H9 (cell line): ENCODE measurements at places on chromosomes 11 and 22. TPM values are rescaled to one million over a fixed set of nuclear protein-coding genes. Genes with fewer than 3 reads are reported as not detected.

GRCh38 chr11:67627812-67628624, 1.7 kb downstream of the NUDT8 start:
- peak; percentile 67 for DNase-seq
- no peaks in the 10 kb centered on the region for H3K27me3 ChIP-seq
- H3K4me1 ChIP-seq, result no peaks in the 10 kb centered on the region; the same call in 1 of the 2 replicates
- peaks cover 29% of the 10 kb centered on the region for H3K36me3 ChIP-seq

- peaks cover 6% of the 10 kb centered on the region for H3K36me3 ChIP-seq
- no peak for DNase-seq
- H3K4me3 ChIP-seq, result no peak overlapping the region
- H3K27me3 ChIP-seq, result no peaks in the 10 kb centered on the region
- no peak overlapping the region for H3K27ac ChIP-seq
- no peaks in the 10 kb centered on the region; the same call in 1 of the 2 replicates for H3K4me1 ChIP-seq
Measured at GRCh38 chr11:57903441-57904123, 120.1 kb upstream of the OR9Q1 start.

GRCh38 chr11:44592125-44592940, 26.9 kb downstream of the CD82 start:
- DNase-seq, result no peak
- no peaks in the 10 kb centered on the region for H3K27me3 ChIP-seq
- no peaks in the 10 kb centered on the region for H3K36me3 ChIP-seq
- H3K4me1 ChIP-seq, result no peaks in the 10 kb centered on the region; the same call in 1 of the 2 replicates
- no peak overlapping the region for H3K27ac ChIP-seq

GRCh38 chr11:121207485-121208115, 85.0 kb upstream of the SC5D start:
- H3K36me3 ChIP-seq, result no peaks in the 10 kb centered on the region
- H3K27me3 ChIP-seq, result no peaks in the 10 kb centered on the region
- H3K4me1 ChIP-seq, result no peaks in the 10 kb centered on the region
- no peak overlapping the region for H3K4me3 ChIP-seq
- no peak for DNase-seq

- no peak for DNase-seq
- no peak overlapping the region for H3K4me3 ChIP-seq
- no peaks in the 10 kb centered on the region for H3K27me3 ChIP-seq
- H3K36me3 ChIP-seq, result no peaks in the 10 kb centered on the region
Measured at GRCh38 chr22:43377548-43377895, 34.3 kb upstream of the MPPED1 start.

GRCh38 chr22:46972256-46972655, 209.8 kb downstream of the TBC1D22A start:
- no peaks in the 10 kb centered on the region; the same call in 1 of the 2 replicates for H3K4me1 ChIP-seq
- no peak overlapping the region for H3K27ac ChIP-seq
- no peaks in the 10 kb centered on the region for H3K36me3 ChIP-seq
- no peaks in the 10 kb centered on the region for H3K27me3 ChIP-seq
- DNase-seq, result no peak
- H3K4me3 ChIP-seq, result no peak overlapping the region

- H3K27me3 ChIP-seq, result no peaks in the 10 kb centered on the region
- DNase-seq, result peak; percentile 58
Measured at GRCh38 chr11:98940913-98941312, 79.8 kb upstream of the CNTN5 start.

DNA sequence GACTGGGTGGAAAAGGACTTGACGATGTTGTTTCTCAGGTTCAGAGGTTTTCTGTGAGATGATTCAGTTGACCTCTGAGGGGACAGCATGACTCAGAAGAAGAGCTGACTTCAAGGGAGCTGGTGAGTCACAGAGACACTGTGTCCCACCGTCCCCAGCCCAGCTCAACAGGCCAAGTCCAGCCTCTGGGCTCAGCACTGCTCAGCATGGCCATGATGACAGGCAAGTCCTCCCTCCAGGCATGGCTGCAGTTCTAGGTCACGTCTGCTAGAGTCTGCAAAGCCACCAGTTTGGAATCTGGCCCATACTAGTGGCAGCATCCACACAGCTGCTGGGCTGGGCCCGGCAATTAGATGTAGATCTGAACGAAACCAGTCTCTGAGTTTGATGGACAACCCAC, 12.9 kb downstream of the TRIM29 start:
- DNase-seq, result no peak
- H3K36me3 ChIP-seq, result 0 out of 3 replicates have a peak, but pooled peaks cover 5% of the 10 kb centered on the region
- no peak overlapping the region for H3K27ac ChIP-seq
- no peaks in the 10 kb centered on the region for H3K4me1 ChIP-seq
- no peak overlapping the region for H3K4me3 ChIP-seq
- no peaks in the 10 kb centered on the region for H3K27me3 ChIP-seq

GRCh38 chr11:102886999-102887398, 12.2 kb upstream of the MMP12 start:
- H3K27ac ChIP-seq, result no peak overlapping the region
- H3K27me3 ChIP-seq, result no peaks in the 10 kb centered on the region
- H3K36me3 ChIP-seq, result no peaks in the 10 kb centered on the region
- no peak overlapping the region for H3K4me3 ChIP-seq
- no peaks in the 10 kb centered on the region for H3K4me1 ChIP-seq

DNA sequence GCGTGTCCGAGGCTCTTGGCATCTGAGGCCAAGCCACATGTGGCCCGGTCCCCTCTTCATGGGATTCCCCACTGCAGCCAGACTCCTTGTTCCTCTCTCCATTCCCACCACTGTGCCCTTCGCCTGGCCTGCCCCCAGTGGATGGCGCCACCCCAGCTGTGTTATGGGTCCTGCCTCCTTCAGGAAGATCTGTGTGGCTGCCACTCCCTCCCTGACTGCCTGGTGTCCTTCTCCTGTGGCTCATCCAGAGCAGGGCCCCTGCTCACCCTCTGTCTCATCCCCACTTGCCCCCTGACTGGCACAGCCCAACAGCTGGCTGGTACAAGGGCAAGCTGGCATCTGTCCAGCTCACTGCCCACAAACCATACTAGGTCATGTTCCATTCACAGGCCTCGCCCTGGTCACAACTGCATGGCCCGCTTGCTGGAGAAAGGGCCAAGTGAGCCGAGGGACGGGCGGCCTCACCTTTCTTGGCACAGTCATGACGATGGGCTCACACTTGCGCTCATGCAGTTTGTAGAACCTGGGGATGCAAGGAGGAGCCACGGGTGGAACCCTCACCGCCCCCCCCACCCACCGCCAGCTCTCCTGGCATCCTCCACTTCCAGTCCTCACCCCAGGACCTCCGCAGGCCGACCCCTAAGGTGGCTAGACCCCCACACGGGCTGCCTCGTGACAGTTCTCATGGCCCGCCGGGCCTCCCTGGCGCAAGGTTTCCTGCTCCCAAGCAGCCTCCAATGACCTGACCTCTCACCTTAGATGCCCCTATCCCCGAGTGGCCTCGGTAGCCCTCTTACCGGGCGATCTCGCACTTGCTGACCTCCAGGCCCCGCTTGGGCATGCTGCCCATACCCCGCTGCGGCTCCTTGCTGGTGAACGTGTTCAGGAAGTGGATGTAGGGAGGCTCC, 2.1 kb upstream of the PTPRCAP start:
- H3K36me3 ChIP-seq, result peaks cover 37% of the 10 kb centered on the region
- no peak overlapping the region for H3K4me3 ChIP-seq
- no peaks in the 10 kb centered on the region; the same call in 1 of the 2 replicates for H3K4me1 ChIP-seq

DNA sequence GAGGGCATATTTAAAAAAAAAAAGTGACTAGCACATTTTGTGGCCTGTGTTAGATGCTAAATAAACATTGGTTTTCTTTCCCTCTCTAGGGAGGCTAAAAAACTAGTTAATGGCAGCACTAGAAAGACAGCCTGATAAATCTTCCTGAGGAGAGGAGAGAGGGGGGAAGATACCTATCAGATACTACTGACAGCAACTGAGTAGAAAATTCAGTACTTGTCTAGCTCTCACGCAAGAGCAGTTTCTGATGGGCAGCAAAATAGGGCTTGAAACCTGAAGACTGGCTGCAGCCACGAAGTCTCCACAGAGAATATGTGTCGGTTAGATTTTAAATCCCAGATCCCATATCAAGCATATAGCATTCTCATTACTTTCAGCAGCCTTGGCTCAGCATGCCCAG, 388.2 kb downstream of the KCNA4 start:
- H3K27me3 ChIP-seq, result no peaks in the 10 kb centered on the region
- no peak for DNase-seq
- H3K27ac ChIP-seq, result no peak overlapping the region
- H3K4me3 ChIP-seq, result no peak overlapping the region

GRCh38 chr11:106828976-106829375, 189.3 kb downstream of the GUCY1A2 start:
- no peak overlapping the region for H3K4me3 ChIP-seq
- no peaks in the 10 kb centered on the region for H3K27me3 ChIP-seq
- H3K4me1 ChIP-seq, result no peaks in the 10 kb centered on the region
- no peak overlapping the region for H3K27ac ChIP-seq

GRCh38 chr11:134519788-134520187, 107.7 kb upstream of the B3GAT1 start:
- no peak for DNase-seq
- H3K4me3 ChIP-seq, result no peak overlapping the region
- H3K27me3 ChIP-seq, result no peaks in the 10 kb centered on the region
- H3K4me1 ChIP-seq, result no peaks in the 10 kb centered on the region
- no peak overlapping the region for H3K27ac ChIP-seq

DNA sequence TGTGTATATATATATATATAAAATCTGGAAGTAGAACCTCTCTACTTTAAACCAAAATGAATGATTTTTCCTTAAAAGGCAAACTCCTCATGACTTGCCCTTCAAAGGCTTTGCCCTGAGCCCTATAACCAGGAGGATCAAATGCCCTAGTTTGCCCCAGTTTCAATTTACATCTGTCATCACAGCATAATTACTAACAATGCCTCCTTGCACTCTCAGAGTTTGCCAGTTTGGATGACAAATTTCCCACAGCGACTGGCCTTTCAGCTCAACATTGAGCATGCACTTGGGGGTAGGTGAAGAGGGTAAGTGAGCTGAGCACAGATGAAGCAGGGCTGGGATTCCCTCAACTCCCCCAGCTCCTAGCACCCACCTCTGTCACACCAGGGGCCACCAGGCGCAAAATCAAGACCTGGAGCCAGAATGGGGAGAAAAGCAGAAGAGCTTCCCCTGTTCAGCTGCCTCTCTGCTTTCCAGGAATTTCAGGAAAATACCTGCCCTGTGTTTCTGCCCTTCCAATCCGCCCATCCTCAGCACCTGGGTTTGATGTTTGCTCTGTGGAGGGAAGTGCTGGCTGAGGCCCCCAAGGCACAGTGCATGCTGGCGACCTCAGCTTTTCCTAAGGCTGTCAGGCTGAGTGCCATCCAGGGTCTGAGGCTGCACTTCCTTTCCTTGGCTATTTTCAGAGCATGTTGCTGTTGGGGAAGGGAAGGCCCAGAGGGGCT, 67.5 kb downstream of the ADAMTS15 start:
- DNase-seq, result peak; percentile 48
- peaks cover 6% of the 10 kb centered on the region; the same call in 1 of the 2 replicates for H3K4me1 ChIP-seq
- H3K27me3 ChIP-seq, result no peaks in the 10 kb centered on the region
- no peaks in the 10 kb centered on the region; the same call in 2 of the 3 replicates for H3K36me3 ChIP-seq
- H3K27ac ChIP-seq, result no peak overlapping the region
- H3K4me3 ChIP-seq, result no peak overlapping the region

GRCh38 chr11:111819161-111819828, 52.1 kb downstream of the ALG9 start:
- H3K27me3 ChIP-seq, result no peaks in the 10 kb centered on the region
- no peak for DNase-seq
- no peak overlapping the region for H3K4me3 ChIP-seq

DNA sequence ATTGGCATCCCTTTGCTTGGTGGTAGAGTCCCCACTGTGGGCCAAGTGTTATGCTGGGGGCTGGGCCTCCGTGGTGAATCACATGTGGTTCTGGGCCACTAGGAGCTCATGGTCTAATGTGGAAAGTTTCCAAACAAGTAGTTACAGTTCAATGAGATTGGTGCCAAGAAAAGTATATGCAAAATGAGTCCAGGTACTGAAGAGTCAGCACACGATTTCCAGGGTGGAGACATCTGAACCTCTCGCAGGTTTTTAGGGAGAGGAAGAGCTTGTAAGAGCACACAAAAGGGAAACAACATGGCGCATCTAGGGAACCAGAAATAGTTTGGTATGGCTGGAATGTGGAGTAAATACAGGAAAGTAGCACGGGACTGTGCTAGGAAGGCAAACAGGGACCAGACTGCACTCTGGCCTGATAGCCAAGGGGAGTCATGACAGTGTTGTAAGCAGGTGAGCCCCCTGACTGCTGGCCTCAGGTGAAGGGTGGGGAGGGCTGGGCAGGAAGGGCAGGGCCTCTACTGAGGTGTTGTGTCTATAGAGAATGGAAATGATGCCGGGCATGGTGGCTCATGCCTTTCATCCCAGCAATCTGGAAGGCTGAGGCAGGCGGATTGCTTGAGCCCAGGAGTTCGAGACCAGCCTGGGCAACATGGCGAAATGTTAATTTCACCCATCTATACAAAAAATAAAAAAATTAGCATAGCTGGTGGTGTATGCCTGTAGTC, 12.6 kb downstream of the POLR2F start:
- peaks cover 31% of the 10 kb centered on the region; the same call in 2 of the 3 replicates for H3K36me3 ChIP-seq
- no peak for DNase-seq
- no peaks in the 10 kb centered on the region for H3K4me1 ChIP-seq
- H3K4me3 ChIP-seq, result no peak overlapping the region
- H3K27me3 ChIP-seq, result no peaks in the 10 kb centered on the region

PNPLA5 gene
- 5.2 and 5.5 TPM in 2 replicates for total RNA-seq

DNA sequence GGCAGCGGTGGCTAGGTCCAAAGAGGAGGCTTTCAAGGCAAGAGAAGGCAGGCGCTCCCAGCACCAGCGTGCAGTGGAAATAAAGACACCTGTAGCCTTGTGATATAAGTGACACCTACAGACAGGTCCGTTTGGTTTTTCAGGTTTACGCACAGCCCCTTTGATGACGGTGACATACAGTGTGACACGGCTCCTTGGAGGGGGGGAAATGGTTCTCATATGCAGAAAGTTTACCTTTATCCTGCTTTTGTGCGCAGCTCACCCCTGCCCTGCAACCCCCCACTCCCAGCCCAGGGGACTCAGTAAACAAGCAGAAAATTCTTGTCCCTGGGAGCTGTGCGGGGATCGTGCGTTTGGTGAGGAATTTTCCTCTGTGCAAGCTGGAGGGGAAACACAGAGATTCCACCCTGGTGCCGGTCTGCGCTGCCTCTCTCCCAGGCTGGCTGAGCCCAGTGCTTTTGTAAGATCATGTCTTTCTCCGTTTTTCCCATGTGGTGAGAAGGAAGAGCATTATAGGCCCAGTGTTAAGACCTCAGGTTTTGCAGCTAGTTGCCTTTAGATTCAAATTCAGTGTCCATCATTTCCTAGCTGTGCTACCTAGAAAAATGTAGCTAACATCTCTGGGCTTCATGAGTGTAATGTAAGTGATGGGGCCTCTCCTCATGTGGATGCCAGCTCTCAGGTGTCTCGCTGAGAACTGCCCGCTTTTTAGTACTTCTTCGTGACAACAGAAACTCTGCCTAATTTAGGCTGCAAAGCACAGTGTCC, at the start of gene ELF5:
Gene ELF5 (minus strand): TSS at position 113 of the 768 bp plus-strand sequence. CDS start 8,045 bp downstream, outside the sequence.
- no peak within 1 kb of the TSS for H3K4me3 ChIP-seq
- no peak within 1 kb of the TSS for H3K27ac ChIP-seq
- no peak for DNase-seq
- no peaks in the 10 kb centered on the region for H3K27me3 ChIP-seq

DNA sequence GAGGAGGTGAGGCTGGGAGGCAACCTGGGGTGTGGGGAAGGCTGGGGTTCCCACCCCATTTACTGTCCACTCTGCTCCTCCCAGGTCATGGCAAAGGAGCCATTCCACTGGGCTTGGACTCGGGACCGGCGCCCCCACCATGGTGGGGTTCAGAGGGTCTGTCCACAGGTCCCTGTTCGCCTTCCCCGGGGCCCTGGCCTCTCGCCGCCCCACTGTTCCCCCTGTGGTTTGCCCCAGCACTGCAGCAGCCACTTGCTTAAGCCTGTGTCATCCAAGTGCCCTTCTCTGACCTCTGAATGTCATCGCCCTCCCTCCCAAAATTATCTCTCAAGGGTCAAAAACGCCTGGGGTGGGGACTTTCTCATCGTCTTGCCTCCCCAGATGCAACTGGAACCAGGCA, 2.6 kb downstream of the SPDYC start:
- no peak overlapping the region for H3K27ac ChIP-seq
- H3K4me1 ChIP-seq, result no peaks in the 10 kb centered on the region; the same call in 1 of the 2 replicates
- no peaks in the 10 kb centered on the region for H3K27me3 ChIP-seq
- H3K4me3 ChIP-seq, result no peak overlapping the region

VPREB1 gene
- total RNA-seq, result not detected in 2 replicates
